ENCODE measurements at places on chromosomes 4 and X. TPM values are rescaled to one million over a fixed set of nuclear protein-coding genes. Genes with fewer than 3 reads are reported as not detected.

GRCh38 chrX:20225488-20225833, 41.2 kb downstream of the RPS6KA3 start:
- H3K4me3 ChIP-seq = no peak overlapping the region
- no peak for DNase-seq
- no peaks in the 10 kb centered on the region for H3K27me3 ChIP-seq
- peaks cover 14% of the 10 kb centered on the region for H3K36me3 ChIP-seq

GRCh38 chr4:146742416-146742815, 103.7 kb downstream of the POU4F2 start:
- H3K36me3 ChIP-seq = no peaks in the 10 kb centered on the region
- H3K4me3 ChIP-seq = no peak overlapping the region
- DNase-seq = no peak
- H3K27me3 ChIP-seq = peaks cover 33% of the 10 kb centered on the region
- no peak overlapping the region for H3K27ac ChIP-seq

Gene HDX
- total RNA-seq = 12.6 TPM

DNA sequence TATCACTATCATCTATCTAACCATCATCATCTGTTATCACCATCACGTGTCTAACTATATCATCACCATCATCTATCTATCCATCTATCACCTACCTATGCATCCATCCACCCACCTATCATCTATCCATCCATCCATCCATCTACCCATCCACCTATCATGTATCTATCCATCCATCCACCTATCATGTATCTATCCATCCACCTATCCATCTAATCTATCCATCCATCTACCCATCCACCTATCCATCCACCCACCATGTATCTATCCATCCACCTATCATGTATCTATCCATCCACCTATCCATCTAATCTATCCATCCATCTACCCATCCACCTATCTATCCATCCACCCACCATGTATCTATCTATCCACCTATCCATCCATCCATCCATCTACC, 316.7 kb downstream of the DHRSX start:
- no peak overlapping the region for H3K27ac ChIP-seq
- H3K4me1 ChIP-seq = peaks cover 24% of the 10 kb centered on the region
- H3K27me3 ChIP-seq = no peaks in the 10 kb centered on the region
- H3K4me3 ChIP-seq = no peak overlapping the region
- no peak for DNase-seq

DNA sequence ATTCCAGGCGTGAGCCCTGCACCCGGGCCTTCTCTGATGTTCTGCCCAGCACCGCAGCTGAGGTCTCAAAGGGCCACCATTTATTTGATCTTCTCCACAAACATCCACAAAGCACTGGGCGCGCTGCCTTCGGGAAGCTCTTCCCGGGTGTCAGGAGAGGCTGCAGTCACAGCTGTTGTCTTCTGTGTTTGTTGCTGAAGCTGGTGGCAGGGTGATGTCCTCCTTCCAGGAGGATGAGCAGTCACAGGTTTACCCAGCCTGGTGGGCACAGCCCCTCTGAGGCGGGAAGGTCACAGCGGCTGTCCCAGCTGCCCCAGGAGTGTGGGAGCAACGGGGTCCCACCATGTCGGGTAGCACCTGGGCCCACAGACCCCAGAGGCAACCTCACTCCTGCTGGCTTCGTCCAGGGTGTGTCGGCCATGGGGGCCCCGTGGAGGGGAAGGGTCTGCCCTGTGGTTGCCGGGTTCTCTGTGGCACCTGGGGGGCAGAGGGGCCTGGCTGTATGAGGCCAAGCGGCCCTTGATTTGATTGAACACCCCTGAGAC, 27.6 kb downstream of the FGFRL1 start:
- H3K27me3 ChIP-seq = peaks cover 5% of the 10 kb centered on the region
- no peak overlapping the region for H3K27ac ChIP-seq
- H3K4me3 ChIP-seq = no peak overlapping the region
- peaks cover 23% of the 10 kb centered on the region for H3K4me1 ChIP-seq

DNA sequence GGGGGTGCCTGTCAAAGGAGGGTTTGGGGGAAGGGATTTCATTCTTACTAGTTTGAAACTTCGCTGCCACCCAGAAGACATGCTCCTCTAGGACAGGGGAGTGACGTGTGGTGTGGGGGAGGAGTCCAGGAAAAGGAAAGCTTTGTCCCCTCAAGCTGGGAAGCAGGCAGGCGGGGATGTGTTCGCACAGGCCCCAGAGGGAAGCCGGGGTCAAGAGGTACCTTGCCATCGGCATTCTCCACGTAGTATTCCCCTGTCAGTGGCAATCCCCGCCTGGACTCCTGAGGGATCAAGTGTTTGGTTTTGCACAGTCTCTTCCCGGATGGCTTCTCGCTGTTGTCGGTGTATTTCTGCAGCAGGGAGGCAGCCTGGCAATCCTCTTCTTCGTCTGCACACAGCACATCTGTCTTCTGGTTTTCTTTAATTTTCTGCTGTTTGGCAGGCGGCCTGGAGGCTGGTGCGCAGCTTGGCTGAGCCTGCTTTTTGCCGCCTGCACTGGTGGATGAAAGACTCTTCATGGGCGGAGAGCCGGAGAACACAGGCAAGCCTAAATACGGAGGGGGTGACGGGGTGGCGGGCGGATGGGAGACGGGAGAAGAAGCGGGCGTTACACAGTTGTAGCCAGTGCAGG, 35.1 kb downstream of the BCOR start:
- peaks cover 15% of the 10 kb centered on the region for H3K4me1 ChIP-seq
- peaks cover 21% of the 10 kb centered on the region for H3K36me3 ChIP-seq
- DNase-seq = no peak
- peak overlapping the region; percentile 63 for H3K27ac ChIP-seq
- no peaks in the 10 kb centered on the region for H3K27me3 ChIP-seq

- H3K4me3 ChIP-seq = no peak overlapping the region
- H3K27ac ChIP-seq = no peak overlapping the region
- peaks cover 4% of the 10 kb centered on the region for H3K36me3 ChIP-seq
These were observed 245.0 kb upstream of the HTR2C start for GRCh38 chrX:114338870-114339269.

- no peak overlapping the region for H3K27ac ChIP-seq
- no peaks in the 10 kb centered on the region for H3K27me3 ChIP-seq
- no peak overlapping the region for H3K4me3 ChIP-seq
- H3K36me3 ChIP-seq = peaks cover 4% of the 10 kb centered on the region
These were observed 52.3 kb downstream of the SMAD1 start for GRCh38 chr4:145533961-145534360.

- no peaks in the 10 kb centered on the region for H3K27me3 ChIP-seq
- H3K27ac ChIP-seq = peak overlapping the region; percentile 65
- H3K36me3 ChIP-seq = no peaks in the 10 kb centered on the region
These were observed 284.1 kb upstream of the TENM3 start for GRCh38 chr4:181959121-181959520.

Gene CLNK
- not detected for total RNA-seq

DNA sequence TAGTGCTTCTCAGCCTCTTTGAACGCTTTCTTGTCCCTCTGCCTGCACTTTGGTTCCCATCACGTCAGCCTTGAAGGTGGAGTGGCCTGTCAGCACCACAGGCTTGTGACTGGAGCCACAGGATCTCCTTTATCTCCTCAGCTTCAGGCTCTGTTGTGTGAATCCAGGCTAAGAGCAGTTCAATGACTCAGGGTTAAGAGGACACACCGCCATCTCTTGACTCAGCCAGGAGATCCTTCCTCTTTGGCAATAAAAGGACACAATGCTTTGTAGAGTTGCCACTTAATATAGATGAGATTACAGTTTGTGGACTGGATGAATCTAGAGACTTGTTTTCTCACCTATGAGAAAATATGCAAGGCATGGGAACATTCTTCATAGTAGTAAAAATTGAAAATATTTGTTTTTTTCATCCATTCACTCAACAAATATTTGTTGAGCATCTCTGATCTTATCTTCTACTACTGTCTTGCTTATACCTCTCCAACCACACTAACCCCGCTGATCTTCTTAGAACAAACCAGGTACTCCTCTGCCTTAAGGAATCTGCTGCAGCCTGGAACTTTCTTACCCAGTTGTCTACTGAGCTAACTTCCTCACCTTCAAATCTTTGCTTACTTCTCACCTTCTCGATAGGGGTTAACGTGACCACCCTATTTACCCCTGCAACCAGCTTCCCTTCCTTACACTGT, 62.3 kb downstream of the UCHL1 start:
- peaks cover 19% of the 10 kb centered on the region for H3K4me1 ChIP-seq
- DNase-seq = no peak
- peaks cover 4% of the 10 kb centered on the region for H3K36me3 ChIP-seq
- peak overlapping the region; percentile 48 for H3K27ac ChIP-seq
- no peaks in the 10 kb centered on the region for H3K27me3 ChIP-seq
- no peak overlapping the region for H3K4me3 ChIP-seq

Gene CDX4
- not detected for total RNA-seq

DNA sequence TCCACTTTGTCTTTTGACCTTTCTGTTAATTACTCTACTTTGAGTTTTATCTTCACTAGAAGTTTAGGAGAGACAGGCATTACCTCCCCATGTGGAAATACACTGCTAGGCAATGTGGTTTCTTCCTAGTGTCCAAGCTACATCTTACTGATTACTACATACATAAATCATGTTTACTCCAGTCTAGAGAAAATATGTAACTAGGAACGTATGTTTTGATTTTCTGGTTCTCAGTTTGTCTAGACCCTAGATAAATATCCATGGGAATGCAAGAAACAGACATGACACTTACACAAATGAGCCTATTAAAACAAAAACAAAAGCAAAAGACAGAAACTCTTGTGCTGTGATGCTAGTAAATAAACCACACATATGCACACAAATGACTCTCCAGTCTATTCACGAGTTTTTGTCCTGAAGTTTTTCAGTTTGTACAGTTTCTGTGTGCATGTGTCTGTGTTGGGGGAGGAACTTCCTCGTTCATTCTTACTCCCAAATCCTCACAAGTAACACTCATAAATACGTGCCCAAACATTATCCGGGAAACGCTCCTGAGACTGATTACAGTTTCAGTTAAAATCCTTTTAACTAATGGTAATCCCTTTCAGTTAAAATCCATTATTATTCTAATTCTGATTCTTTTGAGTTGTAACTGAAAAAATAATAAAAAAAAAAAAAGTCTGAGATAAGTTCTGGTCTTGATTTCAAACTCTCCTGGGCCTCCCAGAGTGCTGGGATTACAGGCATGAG, 283.5 kb upstream of the FTHL17 start:
- peak overlapping the region; percentile 57 for H3K27ac ChIP-seq
- H3K4me1 ChIP-seq = peaks cover 43% of the 10 kb centered on the region
- no peak for DNase-seq
- H3K27me3 ChIP-seq = no peaks in the 10 kb centered on the region

- peak; percentile 21 for DNase-seq
- peak overlapping the region; percentile 89 for H3K4me3 ChIP-seq
- no peaks in the 10 kb centered on the region for H3K27me3 ChIP-seq
- peaks cover 22% of the 10 kb centered on the region for H3K4me1 ChIP-seq
- H3K36me3 ChIP-seq = no peaks in the 10 kb centered on the region
These were observed 545 bp downstream of the DOCK11 start for GRCh38 chrX:118495958-118496762.

Gene RLIM
- total RNA-seq = 50.9 TPM

DNA sequence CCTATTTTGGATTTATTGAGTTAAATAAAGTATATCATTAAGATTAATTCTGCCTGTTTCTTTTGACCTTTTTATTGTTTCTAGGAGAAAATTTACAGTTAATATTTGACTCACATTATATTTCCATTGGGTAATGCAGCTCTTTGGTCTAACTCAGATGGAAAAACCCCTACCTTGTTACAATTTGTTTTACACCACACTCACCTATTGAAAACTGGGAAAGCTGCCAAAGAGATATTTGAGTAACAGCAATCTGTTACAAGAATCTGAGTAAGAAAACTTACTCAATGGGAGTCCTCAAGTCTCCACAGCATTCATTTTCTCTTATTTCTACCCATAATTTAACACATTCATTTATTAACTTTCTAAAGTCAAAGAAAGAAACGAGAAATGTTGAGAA, 108.0 kb upstream of the TLL1 start:
- no peak overlapping the region for H3K4me3 ChIP-seq
- H3K27ac ChIP-seq = no peak overlapping the region
- no peak for DNase-seq
- peaks cover 4% of the 10 kb centered on the region for H3K4me1 ChIP-seq
- H3K27me3 ChIP-seq = peaks cover 19% of the 10 kb centered on the region

- DNase-seq = no peak
- no peak overlapping the region for H3K27ac ChIP-seq
- H3K27me3 ChIP-seq = no peaks in the 10 kb centered on the region
- H3K4me1 ChIP-seq = peaks cover 2% of the 10 kb centered on the region
- no peak overlapping the region for H3K4me3 ChIP-seq
These were observed 41.9 kb upstream of the PARM1 start for GRCh38 chr4:74891037-74891436.

DNA sequence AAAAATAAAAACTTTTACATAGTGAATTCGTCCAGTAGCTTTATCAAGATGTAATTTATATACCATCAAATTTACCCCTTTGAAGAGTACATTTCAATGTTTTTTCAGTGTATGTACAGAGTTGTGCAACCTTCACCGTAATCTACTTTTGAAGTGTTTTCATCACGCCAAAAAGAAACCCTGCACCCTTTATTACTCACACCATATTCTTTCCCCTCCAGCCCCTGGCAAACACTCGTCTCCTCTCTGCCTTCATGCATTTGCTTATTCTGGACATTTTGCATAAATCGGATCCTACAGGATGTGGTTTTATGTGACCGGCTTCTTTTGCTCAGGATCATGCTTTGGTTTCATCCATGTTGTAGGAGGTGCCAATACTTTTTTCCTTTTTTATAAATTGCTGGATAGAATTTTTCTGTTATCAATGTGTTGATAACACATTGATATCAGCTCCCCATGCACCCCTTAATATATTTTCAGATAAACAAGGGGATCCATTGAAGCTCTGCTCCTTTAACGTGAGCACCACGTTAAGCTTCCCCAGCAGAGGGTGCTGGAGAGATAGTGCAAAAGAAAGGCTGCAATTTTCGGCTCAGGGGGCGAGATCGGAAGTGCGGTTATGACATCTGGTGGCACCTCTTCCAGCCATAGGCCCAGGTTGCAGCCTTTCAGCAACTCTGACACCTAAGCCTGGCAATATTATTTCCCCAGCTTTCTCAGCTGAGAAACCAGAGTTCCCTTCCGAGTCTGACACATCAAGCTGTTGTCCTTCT, 100.1 kb upstream of the VCX3B start:
- no peaks in the 10 kb centered on the region for H3K4me1 ChIP-seq
- no peaks in the 10 kb centered on the region for H3K36me3 ChIP-seq
- no peak overlapping the region for H3K4me3 ChIP-seq
- peaks cover 3% of the 10 kb centered on the region for H3K27me3 ChIP-seq
- no peak for DNase-seq
- H3K27ac ChIP-seq = no peak overlapping the region
